ENCODE measurements at places on chromosomes 6 and 20.

- DNase-seq = no peak
Measured at GRCh38 chr6:125213939-125214338, 60.4 kb downstream of the TPD52L1 start.

DNA sequence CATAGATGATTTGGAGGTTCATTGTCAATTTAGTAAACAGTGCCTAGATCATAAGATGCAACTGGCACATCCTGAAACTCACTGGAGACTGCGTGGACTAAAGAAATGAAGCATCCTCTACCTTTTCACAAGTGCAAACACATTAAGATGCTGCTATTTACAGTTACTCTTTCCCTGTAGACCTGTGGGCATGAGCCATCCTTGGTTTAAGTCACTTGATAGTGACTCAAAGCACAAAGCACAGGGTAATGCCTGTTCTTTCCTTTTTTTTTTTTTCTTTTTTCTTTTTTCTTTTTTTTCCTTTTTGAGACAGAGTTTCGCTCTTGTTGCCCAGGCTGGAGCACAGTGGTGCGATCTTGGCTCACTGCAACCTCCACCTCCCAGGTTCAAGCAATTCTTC lies 10.0 kb upstream of the HLA-DQA1 start:
- no peak for DNase-seq

DNA sequence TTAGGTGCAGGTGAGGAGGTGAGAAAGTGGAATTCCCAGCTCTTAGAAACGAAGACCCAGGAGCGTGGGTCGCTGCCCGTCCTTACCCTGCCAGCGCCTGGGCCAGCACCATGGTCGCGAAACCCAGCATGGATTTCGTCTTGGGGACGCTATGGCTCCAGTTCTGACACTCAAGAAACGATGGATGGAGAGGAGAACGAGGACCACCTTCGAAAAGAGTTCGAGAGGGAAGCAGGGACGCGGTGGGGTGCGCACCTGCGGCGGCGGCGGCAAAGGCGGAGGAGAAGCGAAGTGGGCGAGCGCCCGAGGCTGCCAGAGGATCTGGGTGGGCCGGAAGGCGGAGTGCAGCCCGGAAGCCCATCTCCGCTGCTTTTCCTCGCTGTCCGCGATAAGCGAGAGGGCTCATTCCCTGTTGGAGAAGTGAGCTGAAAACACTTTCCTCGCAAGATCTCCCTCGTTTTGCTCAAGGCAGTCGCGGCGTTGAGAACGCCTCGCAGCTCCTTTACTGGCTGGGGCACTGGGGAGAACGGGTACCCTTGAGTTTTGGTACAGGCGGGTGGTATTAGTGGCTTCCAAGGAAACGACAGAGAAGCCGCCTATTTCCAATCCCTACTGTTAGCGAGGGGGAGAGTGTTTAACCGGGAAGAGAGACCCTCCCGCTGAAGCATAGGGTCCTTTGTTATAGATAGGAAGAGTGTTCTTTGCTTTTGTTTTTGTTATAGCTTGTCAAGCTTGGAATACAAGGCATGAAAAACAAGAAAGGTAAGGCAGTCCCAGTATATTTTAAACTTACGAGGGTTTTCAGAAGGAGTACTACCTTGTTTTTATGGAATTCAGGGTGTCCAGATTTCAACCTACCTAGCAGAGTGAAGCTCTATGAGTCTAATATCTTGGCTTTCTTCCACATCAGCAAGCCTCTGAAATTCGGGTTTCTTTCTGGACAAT lies 109.5 kb downstream of the TRIM27 start:
- DNase-seq = no peak

GRCh38 chr6:110946498-110946897 lies 12.0 kb upstream of the GTF3C6 start:
- no peak for DNase-seq

- DNase-seq = peak; percentile 62
Measured at GRCh38 chr6:36340618-36341454, 4.1 kb upstream of the BNIP5 start.

- DNase-seq = no peak
Measured at GRCh38 chr6:10793695-10794094, 44.6 kb downstream of the MAK start.

DNA sequence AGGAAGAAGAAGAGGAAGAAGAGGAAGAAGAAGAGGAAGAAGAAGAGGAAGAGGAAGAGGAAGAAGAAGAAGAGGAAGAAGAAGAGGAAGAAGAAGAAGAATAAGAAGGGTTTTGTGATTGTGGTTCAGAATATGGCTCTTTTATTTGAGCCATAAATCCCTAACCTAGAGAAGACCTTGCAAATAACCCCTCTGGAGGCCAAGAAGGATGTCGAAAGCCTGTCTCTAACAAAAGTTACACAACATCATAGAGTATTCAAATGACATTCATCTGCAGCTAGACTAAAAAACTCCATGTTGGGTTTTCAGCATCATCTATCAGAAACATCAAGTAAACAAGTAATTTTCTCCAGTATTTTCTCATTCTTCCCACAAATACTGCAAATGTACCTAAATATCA lies 100.9 kb downstream of the RNASET2 start:
- no peak for DNase-seq

GRCh38 chr6:129153257-129153656 lies 270.3 kb downstream of the LAMA2 start:
- no peak for DNase-seq

DNA sequence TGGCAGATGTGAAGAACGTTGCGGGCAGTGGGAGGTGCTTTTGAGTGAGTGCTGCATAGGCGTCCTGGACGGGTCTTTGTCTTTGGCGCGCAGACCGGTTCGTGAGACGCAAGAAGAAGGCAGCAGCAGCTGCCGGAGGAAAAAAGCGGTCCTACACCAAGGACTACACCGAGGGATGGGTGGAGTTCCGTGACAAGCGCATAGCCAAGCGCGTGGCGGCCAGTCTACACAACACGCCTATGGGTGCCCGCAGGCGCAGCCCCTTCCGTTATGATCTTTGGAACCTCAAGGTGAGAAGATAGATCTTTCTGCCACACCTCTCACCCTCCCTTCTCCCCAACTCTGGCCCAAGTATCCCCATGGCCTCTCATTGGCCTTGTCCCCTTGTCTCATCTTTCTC lies 1.1 kb downstream of the ABT1 start:
- DNase-seq = no peak

GRCh38 chr6:168198302-168199180 lies 119.5 kb upstream of the FRMD1 start:
- no peak for DNase-seq

DNA sequence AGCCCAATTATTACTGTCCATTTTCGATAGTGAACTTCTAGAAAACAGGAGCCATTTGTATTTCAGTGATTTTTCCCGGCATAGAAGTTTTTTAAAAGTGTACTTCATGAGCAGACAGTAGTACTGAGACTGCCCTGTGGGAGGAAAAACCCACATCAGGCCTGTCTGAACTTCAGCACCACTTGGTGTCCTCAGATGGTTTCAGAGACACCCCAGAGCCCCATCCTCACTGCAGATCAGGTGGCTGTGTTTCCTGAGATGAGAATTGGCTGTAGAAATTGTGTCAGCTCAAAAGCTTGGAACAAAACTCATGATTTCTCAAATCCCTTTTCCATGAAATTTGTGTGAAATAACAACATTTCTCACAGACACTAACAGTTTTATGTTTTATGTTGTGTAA lies 110.0 kb upstream of the RIN2 start:
- no peak for DNase-seq

DNA sequence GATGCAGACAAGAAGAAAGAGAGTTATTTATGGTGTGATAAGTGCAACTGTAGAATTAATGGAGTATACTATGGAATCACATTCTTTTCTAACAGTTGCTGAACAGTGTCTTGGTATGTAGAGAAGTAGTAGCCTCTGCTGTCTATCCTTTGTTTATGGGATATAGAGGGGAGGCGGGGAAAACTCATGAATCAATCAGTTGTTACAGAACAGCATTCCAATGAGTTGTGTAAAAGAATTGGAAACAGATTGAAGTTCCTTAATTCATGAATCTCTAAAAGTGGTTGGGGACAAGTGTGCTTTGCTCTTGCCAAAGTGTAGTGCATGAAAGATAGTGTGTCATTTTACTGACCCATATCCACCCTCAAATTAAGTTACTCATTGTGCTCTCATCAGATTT lies 77.7 kb downstream of the FLRT3 start:
- no peak for DNase-seq

DNA sequence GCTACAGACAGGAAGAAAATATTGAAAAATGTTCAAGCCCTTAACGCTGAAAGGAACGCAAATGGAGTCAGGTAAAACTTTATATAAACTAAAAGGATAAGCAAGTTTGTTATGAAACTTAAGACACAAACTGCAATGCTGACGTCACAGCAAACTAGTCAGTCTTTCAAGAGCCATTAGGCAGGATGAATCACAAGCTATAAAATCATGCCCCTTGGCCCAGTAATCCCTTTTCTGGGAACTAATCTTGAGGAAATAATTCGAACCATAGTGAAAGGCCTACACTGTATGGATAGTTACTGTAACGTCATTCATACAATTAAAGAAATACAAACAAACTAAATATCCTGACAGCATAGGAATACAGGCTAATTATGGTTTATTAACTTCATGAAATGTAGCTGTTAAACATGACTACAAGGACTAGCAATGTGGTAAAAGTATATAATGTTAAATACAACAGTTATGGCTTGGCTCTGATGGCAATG lies 42.7 kb upstream of the HINT3 start:
- DNase-seq = no peak

DNA sequence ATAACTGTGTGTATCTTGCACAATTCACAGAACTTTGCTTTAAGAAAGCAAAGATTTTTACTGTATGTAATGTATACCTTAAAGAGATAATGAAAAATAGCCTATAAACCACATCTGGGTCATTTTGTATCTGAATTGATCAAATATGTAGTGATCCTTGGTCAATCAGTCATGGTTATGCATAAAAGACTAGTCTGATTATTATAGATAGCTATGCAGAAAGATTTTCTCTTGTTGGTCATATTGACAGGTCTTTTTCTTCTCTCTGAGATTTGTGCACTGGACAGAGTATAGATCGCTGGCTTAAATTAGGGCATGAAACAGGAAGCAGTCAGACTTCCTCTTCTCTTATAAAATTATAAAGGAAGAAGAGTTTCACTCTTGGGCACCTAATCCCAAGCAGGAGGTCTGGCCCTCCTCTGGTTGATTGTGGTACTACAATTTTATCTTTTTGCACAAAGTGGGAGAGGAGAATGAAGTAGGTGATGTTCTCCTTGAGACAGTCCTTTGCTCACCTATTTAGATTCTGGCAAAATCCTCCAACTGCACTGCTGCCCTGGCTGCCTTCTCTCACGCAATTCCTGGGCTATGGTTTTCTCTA lies 380.9 kb upstream of the RGS17 start:
- no peak for DNase-seq

DNA sequence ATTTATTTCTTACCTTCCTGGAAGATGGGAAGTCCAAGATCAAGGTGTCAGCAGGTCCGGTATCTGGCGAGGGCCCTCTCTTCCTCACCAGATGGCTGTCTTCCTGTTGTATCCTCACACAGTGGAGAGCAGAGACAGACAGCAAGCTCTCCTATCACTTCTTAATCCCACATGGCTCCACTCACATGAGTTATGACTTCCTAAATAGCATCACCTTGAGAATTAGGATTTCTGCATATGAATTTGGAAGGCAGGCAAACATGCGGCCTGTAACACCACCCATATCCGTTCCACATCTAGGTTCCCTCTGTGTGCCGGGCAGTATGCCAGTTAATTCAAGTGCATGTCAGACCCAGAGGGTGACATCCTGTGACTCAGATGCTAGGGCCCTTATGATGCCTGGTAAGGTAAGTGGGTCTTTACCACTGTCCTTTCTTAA lies 2.1 kb downstream of the RAET1E start:
- no peak for DNase-seq

- DNase-seq = no peak
Measured at GRCh38 chr6:39882531-39882899, 51.7 kb downstream of the MOCS1 start.

GRCh38 chr20:62858058-62858830 lies 3.4 kb downstream of the TCFL5 start:
- no peak for DNase-seq

- no peak for DNase-seq
Measured at GRCh38 chr6:166947251-166947650, 9.1 kb downstream of the RNASET2 start.

- DNase-seq = no peak
Measured at GRCh38 chr6:13263669-13264068, 64.7 kb downstream of the TBC1D7 start.

- DNase-seq = no peak
Measured at GRCh38 chr20:669573-669972, 6.0 kb downstream of the SCRT2 start.

GRCh38 chr6:110266996-110267395 lies 86.8 kb downstream of the CDC40 start:
- DNase-seq = no peak

- no peak for DNase-seq
Measured at GRCh38 chr6:116409756-116410155, 39.0 kb downstream of the DSE start.

- no peak for DNase-seq
Measured at GRCh38 chr6:25619217-25619616, 32.8 kb upstream of the SCGN start.

DNA sequence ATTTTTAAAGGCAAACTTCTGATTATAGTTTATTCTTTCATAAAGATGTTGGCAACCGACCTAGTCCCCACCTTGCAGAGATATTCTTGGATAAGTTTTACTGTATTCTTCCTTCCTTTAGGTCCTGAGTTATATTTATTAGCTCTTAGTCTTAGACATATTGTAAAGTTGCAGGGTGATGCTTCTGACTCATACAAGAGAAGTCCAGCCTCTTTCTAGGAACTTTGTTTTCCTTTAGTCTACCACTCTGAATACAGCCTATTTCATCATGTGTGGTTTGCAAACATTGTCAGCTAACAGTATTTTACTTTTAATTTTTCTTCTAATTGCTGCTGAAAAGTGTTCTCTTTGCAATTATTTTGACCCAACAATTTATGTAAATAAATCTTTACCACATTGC lies 686.7 kb downstream of the COL12A1 start:
- no peak for DNase-seq

DNA sequence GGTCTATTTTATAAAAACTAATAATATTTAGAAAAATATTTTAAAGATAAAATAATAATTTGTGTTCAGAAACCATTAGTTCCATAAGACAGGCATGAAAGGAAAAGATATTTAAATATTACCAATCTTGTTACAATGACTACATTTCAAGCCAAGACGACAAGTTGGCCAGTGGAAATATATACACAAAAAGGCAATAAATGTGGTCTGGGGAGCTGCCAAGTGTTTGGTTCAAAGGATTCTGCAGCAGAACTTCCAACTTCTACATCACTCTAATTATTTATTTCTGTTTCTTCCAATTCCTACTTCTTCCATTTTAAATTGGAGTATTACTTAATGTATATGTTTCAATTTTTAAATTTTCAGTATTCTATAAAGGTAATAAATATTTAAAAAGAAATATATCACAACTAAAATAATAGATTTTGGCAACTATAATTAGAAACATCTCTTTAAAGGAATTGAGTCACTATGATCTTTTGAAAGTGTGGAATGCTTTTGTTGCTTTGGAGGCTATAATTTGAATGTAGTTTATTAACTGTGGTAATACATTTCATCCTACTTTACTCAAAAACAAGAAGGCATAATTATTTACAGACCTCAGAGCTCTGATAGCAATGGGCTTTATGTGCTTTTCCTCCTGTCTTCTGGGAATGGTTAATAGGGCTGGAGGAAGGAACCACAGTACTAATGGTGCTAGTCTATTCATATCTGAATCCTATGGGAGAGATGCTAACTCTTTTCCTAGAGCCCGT lies 129.7 kb upstream of the FAM184A start:
- DNase-seq = no peak
